ENCODE measurements at places on chromosomes 13 and 19.
A peak's percentile ranks its signal among the peaks of the same experiment; 100 is the strongest.

- DNase-seq = no peak
Observed at GRCh38 chr19:46844067-46844489, 6.6 kb downstream of the AP2S1 start.

GRCh38 chr19:14342809-14343208, 38.4 kb upstream of the ADGRE5 start:
- no peak for DNase-seq

DNA sequence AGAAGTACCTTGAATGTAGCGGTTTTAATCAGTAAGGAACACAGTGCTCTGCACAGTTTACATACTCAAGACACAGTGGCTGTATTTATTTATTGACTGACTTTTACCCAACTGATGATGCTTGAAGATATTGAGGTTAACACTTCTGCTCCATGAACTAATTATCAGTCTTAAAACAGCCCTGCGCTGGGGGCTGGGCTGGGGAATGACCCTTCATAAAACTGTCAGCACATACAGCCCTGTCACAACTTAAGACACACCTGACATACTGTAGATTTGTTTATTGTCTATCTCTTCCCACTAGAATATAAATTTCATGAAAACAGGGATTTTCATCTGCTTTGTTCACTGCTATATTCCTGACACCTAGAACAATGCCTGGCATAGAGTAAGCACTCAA, 10.8 kb downstream of the NEK5 start:
- DNase-seq = no peak

DNA sequence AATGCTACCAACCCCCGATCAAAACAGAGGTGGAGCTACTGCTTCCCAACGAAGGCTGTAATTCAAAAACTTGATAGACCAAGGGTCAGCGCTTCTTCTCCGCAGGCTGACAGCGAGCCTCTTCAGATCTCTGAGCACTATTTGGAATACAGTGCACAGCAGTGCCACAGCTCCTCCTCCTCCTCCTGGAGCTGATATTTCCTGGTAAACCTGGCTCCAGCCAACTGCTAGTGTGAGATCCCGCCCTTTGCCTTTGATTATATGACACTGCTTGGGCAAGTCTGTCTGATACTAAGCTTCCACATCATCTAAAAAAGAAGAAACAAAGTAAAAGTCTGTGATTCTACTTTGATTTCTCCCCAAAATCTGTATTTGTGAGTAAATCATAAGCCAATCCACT, 710.5 kb downstream of the DACH1 start:
- no peak for DNase-seq

DNA sequence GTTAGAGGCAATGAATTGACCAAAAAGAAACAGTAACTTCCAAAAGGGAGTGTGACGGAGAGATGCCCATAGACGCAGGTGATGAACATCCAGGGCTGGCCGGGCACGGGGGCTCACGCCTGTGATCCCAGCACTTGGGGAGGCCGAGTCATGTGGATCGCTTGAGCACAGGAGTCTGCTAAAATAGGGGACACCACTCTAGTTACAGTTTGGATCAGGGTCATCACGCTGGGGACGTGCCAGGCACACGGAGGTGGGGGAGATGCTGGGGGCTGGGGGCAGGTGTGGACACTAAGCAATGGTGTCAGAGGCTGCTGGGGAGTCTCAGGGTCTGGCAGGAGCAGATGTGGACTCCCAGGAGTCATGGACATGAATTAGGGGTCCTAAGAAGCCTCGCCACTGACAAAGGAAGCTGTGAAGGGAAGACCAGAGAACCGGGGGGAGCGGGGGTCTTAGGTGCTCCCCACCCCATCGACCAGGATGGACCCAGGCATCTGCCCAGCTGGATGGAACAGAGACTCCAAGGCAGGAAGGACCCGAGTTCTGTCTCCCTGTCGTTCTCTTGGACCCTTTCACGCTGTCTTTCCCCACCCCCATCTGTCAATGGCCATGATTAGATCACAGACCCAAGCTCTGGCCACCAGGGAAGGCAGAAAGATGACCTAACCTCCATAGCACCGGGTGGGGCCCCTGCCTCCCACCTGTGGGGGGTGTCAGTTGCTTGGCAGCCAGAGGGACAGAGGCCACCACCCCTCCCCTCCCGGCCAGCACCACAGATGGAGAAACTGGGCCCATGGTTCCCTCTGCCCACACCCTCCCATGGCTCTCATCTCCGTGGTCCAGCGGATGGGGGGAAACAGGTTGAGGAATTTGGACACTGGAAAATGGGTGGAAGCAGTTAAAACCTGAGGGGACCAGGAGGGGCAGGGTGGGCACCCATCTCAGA, 19.6 kb downstream of the CCDC8 start:
- no peak for DNase-seq

- no peak for DNase-seq
Observed at GRCh38 chr13:108674771-108675170, 45.4 kb downstream of the MYO16 start.

DNA sequence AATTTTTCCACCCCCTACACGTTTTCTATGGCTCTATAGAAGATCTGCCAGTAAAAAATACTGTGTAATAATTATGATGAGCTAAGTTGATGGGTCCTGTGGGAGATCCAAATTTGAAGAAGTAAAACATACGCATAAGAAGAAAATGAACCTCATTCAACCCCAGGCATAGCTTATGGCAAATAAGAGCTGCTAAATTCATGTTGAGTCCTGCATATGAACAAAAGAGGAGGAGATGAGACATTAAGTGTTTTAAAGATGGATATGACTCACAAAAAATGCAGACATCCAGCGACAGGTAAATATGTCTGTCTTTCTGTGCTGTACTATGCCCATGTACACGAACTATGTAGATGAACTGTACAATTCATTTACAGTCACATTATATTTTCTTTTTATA, 101.9 kb downstream of the LIG4 start:
- DNase-seq = no peak

DNA sequence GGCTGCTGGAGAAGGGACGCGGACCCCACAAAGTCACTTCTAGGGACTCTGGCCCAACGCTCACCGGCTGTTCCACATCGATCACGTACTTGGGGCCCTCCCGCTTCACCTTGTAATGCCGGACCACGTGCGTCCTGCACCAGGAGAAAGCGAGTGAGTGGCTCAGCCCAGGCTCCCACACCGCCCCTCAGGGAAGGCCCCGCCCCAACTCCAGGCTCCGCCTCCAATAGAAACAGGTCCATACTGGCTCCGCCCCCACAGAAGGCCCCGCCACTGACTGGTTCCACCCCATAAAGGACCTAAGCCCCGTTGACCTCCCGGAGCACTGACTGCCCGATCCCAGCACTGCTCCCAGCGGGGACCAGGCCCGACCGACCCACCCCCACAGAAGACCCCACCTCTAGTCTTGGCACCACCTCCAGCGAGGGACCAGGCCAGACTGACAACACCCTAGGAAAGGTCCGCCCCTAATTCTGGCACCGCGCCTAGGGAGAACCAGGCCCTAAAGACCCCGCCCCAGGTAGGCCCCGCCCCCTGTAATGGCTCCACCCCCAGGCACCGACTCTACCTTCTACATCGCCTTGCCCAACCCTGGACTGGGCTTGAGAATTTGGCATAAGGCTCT, 11.3 kb downstream of the STAP2 start:
- peak; percentile 37 for DNase-seq

- no peak for DNase-seq
Observed at GRCh38 chr13:23652909-23653726, 82.9 kb downstream of the TNFRSF19 start.

DNA sequence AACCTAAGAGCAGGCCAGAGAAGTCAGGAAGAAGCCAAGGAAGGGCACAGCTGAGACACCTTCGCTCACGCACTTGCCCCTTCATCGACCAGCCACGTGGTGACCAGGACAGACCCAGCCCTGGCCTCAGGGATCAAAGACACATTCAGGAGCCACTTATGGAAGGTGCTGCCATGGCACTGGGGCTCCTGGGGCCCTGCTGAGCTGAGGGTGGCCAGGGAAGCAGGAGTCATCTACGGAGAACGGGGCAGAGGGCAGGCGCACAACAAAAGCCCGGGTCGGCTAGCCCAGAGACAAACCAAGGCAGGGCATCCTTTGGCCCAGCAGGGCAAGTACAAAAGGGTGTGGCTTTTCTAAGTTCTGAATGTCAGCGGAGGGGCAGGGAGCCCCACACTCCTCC, 2.3 kb downstream of the PLPP2 start:
- no peak for DNase-seq

DNA sequence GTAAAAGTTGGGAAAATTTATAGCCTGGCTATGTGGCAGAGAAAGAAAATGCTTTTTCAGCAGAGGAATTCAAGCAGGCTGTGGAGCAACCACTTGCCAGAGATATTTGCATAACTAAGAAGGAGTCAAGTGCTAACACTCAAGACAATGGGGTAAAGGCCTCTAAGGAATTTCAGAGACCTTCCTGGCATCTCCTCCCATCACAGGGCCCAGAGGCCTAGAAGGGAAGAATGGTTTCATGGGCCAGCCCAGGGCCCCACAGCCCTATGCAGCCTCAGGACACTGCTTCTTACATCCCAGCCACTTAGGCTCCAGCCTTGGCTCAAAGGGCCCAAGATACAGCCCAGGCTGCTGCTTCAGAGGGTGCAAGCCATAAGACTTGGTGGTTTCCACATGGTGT, 14.3 kb downstream of the SLC15A1 start:
- DNase-seq = no peak

GRCh38 chr19:1783874-1784273, 28.2 kb downstream of the ATP8B3 start:
- DNase-seq = no peak

DNA sequence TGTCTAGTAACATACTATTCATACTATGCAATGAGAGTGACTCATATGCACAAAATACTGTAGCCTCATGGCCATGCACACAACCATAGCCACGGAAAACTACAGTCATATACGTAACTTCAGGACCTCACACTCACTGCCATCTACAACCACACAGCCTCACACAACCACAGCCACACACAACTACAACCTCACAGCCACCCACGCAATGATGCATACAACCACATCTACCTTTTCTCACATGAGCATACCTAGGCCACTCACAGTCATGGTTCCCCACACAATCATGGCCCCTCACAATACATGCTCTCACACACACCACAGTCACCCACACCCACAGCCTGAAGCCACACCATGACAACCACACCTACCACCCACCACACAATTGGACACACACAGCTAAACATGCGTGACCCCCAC, 8.7 kb upstream of the TNFSF14 start:
- DNase-seq = no peak

DNA sequence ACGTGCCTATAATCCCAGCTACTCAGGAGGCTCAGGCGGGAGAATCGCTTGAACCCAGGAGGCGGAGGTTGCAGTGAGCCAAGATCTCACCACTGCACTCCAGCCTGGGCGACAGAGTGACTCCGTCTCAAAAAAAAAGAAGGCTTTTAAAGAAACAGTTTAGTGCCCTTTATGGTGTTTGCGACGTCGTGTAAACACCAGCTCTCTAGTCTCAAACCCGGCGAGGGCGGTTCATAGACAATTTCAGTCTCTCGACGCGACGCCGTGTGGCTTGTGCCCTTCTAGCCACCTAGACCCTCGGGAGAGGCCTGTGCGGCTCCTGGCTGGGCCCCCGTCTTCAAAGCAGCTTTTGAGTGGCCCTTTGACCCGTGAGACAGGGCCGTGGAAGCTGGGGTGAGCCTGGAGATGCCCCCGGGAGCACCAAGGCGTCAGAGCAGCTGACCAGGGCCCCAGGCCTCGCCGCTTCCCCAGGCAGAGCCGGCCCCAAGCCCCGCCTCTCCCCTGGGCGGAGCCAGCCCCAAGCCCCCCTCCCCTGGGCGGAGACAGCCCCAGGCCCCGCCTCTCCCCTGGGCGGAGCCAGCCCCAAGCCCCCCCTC, 5.0 kb upstream of the MADCAM1 start:
- no peak for DNase-seq

- DNase-seq = no peak
Observed at GRCh38 chr13:90806016-90806615, 541.4 kb upstream of the MIR17HG start.

- DNase-seq = no peak
Observed at GRCh38 chr19:5420953-5421352, 34.3 kb upstream of the ZNRF4 start.

GRCh38 chr13:38879278-38879677, 111.4 kb downstream of the STOML3 start:
- no peak for DNase-seq

- no peak for DNase-seq
Observed at GRCh38 chr13:113629866-113630265, 28.1 kb downstream of the ATP4B start.

DNA sequence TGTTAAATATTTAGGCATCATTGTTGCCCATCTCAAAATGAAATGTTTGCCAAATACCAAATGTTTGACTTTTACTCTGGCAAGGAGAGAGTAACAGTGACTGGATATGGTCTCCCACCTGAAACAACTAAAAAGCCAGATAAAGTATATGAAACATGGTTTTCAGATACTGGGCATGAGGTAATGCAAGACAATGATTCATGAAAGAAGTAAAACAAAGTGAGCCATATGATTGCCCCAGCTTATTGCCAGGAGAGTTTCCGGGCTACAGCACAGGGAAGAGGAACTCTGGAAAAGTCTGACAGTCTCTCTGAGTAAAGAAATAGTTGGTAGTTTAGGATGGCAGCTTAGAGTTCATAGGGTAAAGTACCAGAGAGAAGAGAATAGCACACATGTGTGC, 354.6 kb downstream of the DNAJC15 start:
- no peak for DNase-seq

DNA sequence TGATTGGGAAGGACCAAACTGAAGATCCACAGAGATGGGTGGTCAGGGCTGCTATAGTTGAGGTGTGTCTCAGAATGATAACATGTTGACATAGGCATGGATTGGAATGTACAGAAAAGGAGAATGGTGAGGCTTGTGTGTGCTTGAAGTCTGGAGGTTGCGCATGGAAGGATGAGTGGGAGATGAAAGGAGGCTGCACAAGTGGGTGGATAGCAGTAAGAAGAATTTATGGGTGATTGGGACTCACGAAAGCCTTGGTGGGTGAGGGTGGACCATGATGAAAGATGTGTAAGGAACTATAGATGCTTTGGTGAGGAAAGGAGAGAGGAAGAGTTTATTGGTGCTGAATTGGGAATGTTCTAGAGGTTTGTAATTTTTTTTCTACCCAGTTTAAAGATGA, 1287.7 kb downstream of the UQCRFS1 start:
- no peak for DNase-seq

DNA sequence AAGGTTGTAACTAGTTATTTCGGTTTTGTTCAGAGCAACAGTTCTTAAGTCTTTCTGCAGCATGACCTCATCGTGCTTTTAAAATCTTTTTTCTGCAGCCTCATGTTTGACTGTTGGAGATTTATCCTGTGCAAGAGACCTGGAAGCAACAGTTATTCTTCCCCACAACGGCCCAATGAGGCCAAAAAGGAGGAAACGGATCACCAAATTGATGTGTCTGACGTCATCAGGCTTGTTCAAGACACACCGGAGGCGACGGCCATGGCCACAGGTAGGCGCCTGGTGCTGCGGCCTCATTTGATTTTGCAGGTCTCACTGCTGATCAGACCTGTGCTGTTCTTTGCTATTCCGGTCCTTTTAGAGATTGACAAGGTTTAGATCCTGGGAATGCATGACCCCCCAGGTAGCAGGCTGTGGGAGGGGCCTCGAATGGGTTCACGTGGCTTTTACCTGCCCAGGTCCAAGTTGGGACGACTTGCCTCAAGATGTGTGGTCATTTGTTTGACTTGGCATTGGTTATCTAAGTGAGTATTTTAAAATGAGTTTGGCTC, 66.8 kb upstream of the MCF2L start:
- DNase-seq = no peak
